ENCODE measurements at places on chromosomes 1 and 21.

DNA sequence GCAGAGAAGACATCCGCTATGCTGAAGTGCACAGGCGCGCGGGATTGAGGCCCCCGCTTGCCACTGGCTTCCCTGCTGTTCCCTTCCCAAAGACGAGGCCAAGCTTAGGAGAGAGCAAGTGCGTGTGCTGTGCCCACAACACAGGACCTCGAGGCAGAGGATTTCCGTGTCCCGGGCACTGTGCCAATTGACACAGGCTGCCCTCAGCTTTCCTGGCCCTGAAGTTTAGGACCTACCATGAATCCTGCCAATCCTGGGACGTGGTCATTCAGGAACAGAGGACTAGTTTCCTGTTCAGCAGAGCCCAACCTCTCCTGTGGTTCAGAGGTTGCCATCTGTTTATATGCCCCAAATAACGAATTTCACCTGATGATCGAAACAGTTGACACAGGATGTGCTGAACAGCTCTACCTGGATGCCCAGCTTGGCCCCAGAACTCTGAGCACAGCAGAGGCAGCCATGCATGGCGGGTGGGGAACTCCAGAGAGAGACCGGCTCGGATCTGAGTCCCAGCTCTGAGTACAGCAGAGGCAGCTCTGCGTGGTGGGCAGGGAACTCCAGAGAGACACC, 22.0 kb downstream of the SLC37A1 start:
- no peak for DNase-seq

DNA sequence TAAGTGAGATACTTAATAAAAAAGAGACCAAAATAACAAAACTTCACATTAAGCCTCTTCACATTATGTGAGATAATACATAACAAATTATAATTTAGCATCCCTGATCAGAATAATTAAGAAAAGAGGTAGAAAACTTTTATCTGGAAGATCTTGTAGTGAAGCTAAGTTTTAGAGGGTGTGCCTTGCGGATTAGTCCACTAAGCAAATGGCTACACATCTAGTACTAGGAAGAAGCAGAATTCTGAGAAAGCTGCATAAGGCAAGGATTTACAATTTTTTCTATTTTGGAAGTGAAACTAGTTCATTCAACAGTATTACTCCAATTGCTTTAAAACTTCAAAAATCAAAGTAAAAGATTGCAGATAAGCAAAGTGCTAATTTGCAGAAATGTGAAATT, 3.5 kb downstream of the YOD1 start:
- no peak for DNase-seq

GRCh38 chr1:77889671-77890070, 1.2 kb downstream of the NEXN start:
- peak; percentile 8 for DNase-seq

DNA sequence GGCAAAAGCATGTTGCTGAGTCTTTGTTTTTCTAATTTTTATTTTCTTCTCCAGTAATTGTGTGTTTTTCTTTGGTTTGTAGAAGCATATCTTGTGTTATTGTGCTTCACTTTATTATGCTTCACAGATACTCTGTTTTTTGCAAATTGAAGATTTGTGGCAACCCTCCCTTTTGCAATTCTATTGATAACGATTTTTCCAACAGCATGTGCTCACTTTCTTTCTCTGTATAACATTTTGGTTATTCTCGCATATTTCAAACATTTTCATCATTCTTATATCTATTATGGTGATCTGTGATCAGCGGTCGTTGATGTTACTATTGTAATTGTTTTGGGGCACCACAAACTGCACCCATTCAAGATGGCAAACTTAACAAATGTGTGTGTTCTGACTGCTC, 3.8 kb upstream of the ANGEL2 start:
- DNase-seq = no peak

DNA sequence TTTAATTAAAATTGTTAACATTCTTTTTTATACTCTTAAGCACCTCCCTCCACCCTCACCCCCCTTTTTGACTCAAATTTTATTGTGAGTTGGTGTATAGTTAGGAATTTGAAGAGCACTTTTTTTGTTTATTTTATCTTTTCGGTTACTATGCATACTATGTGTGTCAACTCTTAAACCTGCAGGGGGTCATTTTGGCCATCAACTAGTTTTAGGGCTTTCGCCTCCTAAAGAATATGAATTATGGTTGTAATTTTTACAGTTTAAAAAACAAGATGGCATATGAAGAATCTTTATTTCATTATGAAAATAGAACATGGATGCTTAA, 9.7 kb downstream of the BACH1 start:
- no peak for DNase-seq

DNA sequence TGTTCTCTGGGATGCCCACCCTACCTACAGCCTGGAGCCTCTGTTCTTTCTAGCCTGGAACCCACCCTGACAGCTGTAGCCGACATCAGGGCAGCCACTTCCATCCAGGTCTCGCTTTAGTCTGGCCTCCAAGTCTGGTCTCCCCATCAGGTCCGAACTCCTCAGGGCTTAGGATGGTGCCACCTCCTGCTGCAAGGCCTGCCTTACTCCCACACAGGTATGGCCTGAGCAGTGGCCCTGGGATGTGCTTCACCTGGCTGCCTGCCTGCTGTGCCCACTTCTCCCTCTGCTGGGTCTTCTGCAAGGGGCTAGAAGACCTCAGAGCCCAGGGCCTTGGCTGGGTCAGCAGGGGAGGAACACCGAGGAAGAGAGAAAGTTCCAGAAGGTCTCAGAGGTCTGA, 35.7 kb upstream of the MAGOH start:
- DNase-seq = no peak

DNA sequence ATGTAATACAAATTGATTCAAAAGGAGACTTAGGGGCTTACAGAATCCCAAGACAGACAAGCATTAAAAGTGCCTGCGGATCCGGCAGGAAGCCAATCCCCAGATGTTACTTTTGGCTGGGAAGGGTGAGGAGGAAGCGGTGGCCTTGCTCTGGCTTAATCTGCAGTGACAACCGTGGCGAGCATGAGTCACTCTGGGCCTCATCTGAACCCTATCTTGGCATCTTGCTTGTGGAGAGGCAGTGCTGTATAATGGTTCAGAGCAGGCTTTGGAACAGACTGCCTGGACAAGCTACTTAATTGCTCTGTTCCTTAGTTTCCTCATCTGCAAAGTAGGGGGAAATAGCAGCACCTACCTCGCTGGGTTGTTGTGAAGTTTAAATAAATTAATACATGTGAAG, 74.1 kb downstream of the XCL2 start:
- no peak for DNase-seq
